GM23248 (cell line): ENCODE measurements at places on chromosomes 5 and 9. TPM values are rescaled to one million over a fixed set of nuclear protein-coding genes. Genes with fewer than 3 reads are reported as not detected.
A peak's percentile ranks its signal among the peaks of the same experiment; 100 is the strongest.

Gene ST8SIA4
- 0.10 TPM in 1 of 2 replicates, not detected in the other for polyA plus RNA-seq

Gene FAM153A
- polyA plus RNA-seq: not detected in 2 replicates

Gene LVRN
- polyA plus RNA-seq: 0.18 and 0.24 TPM in 2 replicates

DNA sequence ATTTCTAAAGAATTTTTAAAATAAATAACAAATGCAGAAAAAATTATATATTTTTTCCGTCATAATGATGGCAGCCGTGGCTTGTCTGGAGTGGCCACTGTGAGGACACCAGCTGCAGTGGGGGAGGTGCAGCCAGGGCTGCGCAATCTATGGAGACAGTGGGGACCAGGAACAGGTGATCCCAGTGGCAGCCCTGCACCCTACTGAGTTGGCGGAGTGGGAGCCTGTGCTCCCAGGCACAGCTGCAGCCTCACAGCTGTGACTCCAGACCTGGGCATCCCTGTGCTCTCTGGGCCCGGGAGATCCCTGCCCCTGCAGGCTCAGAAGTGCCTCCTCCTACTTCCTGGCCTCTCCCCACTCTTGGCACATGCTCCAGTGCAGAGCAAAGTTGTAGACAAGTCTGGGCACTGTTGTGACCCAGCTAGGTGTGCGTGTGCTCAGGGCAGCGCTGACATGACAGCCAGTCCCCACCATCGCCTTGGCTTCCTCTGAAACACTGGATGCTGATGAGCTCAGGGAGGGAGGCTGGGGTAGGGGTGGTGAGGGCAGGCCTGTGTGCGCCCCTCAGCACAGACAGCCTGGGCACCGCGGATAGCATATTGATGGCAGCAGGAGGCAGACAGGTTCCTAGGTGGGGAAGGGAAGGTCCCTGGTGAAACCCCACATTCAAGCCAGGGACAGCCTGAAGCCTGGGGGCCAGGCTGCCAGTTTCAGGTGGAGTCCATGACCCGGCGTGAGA lies 96.0 kb upstream of the PRR16 start:
- DNase-seq: no peak

DNA sequence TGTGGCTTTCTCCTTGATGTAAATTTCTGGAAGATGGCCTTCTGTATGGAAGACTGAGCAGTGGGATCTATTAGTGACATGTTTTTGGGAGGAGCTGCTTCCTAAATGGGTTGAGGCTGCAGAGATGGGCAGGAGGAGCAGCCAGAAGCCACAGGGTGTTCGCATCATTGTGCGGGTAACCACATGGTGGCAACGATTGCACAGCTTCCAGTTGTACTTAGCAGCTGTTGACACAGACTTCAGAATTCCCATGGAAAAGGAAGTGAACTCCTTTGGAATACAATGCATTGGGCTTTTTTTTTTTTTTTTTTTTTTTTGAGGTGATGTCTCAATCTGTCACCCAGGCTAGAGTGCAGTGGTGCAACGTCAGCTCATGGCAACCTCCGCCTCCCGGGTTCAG lies 297.3 kb downstream of the NR3C1 start:
- DNase-seq: peak; percentile 64

Gene LCNL1
- not detected in 2 replicates for polyA plus RNA-seq

GRCh38 chr9:111287127-111287526 lies 42.9 kb downstream of the OR2K2 start:
- peak; percentile 86 for DNase-seq

DNA sequence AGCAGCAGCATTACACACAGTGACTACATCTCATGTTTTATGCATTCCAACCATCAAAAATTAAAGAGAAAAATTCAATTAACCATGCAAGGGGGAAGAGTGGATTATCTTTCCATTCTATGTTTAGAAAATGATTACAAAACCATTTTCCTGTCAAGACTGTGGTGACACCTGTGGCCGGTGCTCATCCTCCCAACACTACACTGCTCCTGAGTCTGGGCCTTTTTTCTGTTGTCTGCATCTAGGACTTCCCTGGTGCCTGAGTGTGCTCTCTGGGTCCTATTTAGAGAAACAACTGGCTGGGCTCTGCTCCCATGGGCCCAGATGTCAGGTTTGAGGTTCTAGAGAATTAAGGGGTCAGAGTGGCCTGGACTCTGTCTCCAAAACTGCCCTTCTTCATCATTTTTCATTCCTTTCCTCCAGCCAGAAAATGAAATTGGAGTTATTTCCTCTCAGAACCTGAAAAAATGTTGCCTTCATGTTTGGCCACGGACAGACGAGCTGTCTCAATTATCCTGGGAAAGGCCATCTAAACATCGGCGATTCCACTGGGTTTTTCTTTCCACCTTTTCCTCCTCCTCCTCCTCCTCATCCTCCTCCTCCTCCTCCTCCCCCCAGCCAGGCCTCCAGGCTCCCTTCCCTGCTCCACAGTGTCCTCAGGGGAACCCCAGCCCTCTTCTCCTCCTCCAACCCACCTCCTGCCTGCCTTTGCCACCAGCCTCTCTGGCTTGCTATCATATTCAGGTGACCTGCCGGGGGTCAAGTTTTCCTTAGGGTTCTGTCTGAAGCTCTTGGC lies 11.4 kb upstream of the ARSI start:
- DNase-seq: no peak

DNA sequence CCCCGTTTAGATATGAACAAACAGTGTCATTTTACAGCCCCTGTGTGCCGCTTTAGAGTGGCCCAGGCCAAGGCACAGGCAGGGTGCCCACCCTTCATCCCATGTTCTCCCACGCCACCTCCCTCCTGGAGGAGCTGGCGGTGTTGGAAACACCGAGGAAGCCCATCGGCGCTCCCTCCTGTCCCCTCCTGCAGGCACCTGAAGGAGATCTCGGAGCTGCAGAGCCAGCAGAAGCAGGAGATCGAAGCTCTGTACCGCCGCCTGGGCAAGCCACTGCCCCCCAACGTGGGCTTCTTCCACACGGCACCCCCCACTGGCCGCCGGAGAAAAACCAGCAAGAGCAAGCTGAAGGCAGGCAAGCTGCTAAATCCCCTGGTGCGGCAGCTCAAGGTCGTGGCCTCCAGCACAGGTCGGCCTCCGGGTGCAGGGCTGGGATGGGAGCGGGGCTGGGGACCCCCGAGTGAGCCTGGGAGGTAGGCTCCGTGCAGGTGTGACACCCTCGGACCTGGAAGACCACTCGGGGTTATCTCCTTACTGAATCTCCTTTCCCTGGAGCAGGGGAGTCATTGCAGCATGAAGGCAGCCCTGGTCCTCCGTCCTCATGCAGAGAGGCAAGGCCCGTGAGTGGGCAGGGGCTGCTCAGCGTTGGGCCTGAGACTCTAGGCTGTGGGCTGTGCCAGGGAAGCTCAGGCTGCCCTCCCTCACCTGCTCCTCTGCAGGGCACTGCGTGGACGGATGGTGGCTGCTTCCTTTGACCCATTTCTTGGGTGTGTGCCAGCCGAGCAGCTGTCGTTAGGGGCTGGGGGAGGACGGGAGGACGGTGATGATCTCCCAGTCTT lies 113.9 kb downstream of the WNK2 start:
- DNase-seq: no peak

DNA sequence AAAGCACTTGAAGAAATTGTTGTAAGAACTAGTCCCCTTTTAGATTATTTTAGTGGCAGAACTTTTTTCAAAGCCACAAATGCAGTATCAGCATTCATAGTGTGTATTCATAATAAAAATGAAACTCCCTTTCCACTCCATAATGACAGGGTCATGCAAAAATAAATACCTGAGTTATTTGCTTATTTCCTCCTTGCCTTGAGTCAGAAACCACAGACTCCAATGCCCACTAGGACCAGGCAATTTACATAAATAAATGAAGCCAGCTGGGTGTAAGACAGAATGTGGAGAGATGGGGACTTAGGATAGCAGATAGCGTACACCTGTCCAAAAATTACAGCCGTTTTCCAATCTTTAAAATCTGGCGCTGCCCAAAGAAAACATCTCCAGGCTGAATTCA lies 417.8 kb downstream of the TMEM161B start:
- DNase-seq: no peak

GRCh38 chr9:130235558-130236435 lies 29.8 kb upstream of the HMCN2 start:
- peak; percentile 65 for DNase-seq

DNA sequence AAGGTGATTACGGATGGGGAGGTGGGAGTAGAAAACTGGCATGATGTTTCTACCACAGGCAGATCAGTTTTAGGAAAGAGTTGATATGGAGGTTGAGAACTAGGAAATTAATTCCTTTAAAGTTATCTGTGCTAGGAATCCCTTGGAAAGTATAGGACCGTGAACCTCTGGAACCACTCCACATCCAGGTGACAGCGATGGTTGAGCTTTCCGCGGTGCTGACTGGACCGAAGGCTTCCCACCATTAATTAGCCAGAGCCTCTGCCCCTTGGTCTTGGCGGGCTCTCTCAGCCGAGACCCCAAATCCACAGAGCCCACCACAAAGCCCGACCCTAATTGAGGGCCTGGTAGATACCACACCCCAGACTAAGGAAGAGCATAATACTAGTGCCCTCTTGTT lies 147.3 kb downstream of the MELK start:
- DNase-seq: no peak

Gene LIFR
- 5.8 and 8.1 TPM in 2 replicates for polyA plus RNA-seq

DNA sequence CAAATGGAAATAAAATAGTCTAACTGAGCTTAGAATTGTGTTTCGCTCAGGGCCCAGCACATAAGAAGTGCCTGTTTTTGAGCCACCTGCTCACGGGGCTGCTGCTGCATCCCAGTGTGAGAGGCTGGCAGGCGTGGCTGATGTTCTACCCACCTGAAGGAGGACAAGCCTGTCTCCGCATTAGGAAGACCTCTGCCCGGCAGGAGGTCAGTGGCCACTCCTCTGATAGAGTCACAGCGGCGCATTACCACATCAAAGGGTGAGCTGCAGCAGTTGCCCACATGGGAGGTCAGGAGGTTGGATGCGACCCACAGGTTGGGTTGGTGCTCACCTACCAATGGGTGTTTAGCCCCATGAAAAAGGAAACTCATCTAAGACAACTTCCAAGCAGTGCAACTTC lies 3.7 kb upstream of the SLC6A7 start:
- DNase-seq: no peak

DNA sequence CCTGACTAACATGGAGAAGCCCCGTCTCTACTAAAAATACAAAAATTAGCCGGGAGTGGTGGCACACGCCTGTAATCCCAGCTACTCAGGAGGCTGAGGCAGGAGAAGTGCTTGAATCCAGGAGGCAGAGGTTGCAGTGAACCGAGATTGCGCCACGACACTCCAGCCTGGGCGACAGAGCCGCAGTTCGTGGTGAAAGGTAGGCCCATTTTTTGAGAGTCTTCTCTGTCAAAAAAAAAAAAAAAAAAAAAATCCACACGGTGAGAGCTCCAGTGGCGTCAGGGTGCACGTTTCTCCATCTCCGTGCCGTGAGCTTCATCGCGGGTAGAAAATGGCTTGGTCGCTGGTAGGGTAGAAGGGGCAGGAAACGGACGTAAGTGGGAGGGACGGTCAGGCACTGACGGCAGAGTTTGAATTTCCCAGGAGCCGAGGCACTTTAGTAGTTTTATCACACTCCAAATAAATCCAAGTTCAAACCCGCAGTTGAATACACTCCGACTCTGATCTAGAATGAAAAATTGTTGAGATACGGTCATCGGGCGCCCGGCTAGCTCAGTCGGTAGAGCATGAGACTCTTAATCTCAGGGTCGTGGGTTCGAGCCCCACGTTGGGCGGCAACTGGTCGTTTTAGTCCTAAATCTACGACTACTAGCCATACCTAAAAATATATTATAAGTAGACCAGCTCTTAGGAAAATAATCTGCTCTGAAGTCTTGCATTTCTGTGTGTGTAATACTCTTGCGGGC lies 2.4 kb upstream of the TRIM7 start:
- DNase-seq: peak; percentile 91

Gene C9orf50
- 0.23 and 0.56 TPM in 2 replicates for polyA plus RNA-seq

GRCh38 chr9:34072868-34073590 lies 24.3 kb upstream of the UBAP2 start:
- DNase-seq: peak; percentile 93

DNA sequence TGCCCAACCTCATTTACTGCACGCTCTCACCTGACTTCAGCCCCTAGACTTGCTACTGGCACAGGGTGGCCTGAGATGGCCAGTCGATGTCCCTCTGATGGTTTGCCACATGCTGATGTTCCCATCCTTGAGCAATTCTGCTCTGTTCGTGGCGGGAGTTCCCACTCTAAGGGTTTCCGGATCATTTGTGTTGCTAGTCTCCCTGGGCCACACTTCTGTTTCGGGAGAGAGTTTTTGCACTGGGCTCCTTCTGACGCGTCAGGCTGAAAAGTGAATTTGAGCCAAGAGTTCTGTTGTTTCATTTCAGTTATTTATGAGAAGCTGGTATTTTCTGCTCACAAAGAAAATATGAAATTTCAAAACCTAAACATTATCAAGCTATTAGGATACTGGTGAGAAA lies 597.7 kb downstream of the BNC2 start:
- DNase-seq: no peak

GRCh38 chr9:137492464-137493363 lies 33.6 kb upstream of the NSMF start:
- peak; percentile 34 for DNase-seq

GRCh38 chr9:117681888-117682287 lies 22.3 kb upstream of the TLR4 start:
- DNase-seq: no peak

- DNase-seq: no peak
Measured at GRCh38 chr5:151819830-151820229, 48.1 kb downstream of the G3BP1 start.

GRCh38 chr9:109787735-109788134 lies 7.7 kb downstream of the PALM2AKAP2 start:
- no peak for DNase-seq

- no peak for DNase-seq
Measured at GRCh38 chr5:96619946-96620345, 42.2 kb upstream of the CAST start.
